RPMI7951 (cell line): ENCODE measurements at places on chromosomes 6 and 20. TPM values are rescaled to one million over a fixed set of nuclear protein-coding genes. Genes with fewer than 3 reads are reported as not detected.

The SUMO4 gene
- 0.78 and 0.84 TPM in 2 replicates for total RNA-seq

DNA sequence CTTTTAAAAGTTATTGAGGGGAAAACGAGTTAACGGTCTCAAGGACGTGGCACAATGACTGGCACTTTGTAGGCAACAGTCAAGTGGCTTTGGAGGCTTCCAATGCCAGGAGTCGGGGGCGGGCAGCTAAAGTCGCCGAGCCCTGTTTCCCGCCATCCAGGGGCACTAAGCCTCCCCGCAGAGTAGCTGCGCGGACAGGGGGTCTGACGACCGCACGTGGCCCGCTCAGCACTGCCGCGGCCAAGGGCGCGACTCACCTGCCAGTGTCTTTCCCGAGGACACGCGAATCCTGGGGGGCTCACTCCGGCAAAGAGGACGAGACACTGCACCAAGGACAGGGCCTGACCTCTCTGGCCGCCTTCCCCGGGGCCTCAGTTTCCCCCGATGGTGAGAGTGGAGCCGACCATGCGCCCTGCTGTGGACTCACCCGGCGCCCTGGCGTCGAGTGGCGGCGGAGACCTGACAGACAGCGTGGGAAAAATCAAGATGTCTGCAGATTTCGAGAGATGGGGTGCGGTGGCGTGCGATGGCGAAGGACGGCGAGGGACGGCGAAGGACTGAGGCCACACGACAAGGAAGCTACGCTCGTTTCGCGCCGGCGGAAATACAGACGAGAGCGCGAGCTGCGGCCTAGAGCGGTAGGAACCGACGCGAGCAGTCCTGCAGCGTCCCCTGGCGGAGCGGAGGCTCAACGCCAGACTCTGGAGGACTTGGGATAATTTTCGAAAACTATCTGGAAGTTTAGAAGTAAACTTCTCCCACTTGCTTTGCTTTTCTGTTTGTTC is at the start of gene SNHG17:
Gene SNHG17, minus strand, starts transcription at position 559 of the 785 bp plus-strand sequence.
- DNase-seq = peak; percentile 96

DNA sequence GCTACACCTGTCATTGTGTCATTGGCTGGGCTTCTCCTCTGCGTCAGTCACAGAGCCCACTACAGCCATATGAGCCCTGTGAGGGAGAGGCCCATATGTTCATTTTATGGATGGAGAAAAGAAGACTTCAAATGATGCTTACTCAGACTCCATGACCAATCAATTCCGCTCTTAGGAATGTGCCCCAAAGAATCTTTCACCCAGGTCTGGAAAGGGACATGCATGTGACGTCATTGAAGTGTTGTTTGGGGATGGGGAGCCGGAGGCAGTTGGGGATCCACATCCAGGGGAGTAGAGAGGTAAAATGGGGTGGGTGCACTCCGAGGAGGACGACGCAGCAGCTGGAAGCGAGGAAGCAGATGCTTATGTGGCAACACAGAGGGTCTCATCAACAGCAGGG is 9.6 kb upstream of the C6orf132 start:
- DNase-seq = peak; percentile 17

GRCh38 chr6:69868252-69868804 is 2.0 kb downstream of the COL19A1 start:
- no peak for DNase-seq

The GPR63 gene
- 0.24 and 0.29 TPM in 2 replicates for total RNA-seq

The AKAP7 gene
- total RNA-seq = 8.5 and 8.8 TPM in 2 replicates

GRCh38 chr6:108953681-108954080 is 105.5 kb downstream of the ARMC2 start:
- no peak for DNase-seq

The RCAN2 gene
- 0.48 and 0.49 TPM in 2 replicates for total RNA-seq

- DNase-seq = peak; percentile 0
Observed at GRCh38 chr6:74851596-74851995, 354.3 kb downstream of the COL12A1 start.

The CCN6 gene
- total RNA-seq = 0.24 TPM in 1 of 2 replicates, not detected in the other
